Astrocyte of the cerebellum (primary cell): ENCODE measurements at places on chromosomes 13 and 19.

DNA sequence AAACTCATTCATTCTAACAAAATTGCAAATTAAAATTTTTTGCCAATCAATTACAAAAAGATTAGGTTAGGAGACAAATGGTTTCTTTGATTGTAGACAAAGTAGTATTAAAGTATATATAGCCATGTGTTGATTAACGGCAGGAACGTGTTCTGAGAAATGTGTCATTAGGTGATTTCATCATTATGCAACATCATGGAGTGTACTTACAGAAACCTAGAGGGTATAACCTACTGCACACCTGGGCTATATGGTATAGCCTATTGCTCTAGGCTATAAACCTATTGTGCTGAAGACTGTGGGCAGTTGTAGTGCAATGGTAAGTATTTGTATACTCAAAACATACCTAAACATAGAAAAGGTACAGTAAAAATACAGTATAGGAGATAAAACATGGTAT is 906.8 kb upstream of the SPRY2 start:
- DNase-seq: no peak

DNA sequence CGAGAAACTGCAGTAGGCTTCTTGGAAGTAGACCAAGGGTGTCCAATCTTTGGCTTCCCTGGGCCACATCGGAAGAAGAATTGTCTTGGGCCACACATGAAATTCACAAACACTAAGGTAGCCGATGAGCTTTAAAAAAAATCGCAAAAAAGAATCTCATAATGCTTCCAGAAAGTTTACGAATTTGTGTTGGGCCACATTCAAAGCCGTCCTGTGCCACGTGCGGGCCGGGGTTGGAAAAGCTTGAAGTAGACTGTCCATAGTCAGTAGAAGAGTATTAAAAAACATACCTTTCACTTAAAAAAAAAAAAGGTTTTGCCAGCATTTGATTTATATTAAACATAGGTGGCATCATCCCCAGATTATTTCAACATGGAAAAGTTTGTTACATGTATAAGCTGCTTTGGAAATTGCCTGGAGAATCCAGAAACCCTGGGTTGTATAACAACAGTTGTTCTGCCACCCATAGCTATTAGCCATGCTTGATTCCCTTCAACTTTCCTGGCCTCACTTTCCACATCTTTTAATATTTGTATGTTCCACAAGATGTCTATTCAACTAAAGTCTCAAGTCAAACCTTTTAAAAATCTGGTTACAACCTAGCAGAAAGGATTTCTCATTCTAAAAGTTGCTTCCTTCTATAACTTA is 1.0 kb downstream of the IFT88 start:
- DNase-seq: no peak

- no peak for DNase-seq
Measured at GRCh38 chr13:70666883-70667556, 558.8 kb upstream of the KLHL1 start.

- peak; percentile 26 for DNase-seq
Measured at GRCh38 chr13:39684531-39685137, 29.2 kb downstream of the COG6 start.

DNA sequence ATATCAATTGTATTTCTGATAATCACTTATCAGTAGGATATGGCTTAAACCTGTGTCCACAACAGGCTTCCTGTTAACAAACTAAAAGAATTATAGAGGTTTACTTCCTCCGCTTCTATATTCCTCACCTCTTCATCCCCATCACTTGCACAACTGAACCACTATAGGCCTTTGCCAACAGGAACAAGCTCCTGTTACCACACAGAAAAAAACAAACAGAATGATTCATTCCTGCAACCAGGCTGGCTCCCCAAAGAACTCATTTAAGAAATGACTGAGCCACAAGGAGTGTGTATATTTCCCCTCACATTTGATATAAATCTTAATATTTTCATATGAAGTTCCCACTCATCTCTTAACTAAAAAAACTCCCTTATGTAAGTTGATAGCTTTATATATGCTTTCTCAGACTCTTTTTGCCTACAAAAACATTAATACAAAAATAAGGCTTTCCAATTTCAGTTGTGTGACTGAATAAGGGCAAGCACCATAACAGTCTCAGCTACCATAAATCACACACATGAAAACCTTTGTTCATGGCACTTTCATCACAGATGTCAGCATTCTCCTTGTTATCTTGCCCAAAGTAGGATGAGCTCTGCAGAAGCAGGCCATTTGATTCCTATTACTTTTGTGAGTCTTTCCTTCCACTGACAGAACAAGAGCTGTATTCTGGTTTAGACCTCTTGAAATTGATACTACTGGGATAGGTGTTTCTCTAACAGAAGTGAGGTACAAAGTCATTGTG is 366.8 kb downstream of the SLITRK1 start:
- peak; percentile 34 for DNase-seq

DNA sequence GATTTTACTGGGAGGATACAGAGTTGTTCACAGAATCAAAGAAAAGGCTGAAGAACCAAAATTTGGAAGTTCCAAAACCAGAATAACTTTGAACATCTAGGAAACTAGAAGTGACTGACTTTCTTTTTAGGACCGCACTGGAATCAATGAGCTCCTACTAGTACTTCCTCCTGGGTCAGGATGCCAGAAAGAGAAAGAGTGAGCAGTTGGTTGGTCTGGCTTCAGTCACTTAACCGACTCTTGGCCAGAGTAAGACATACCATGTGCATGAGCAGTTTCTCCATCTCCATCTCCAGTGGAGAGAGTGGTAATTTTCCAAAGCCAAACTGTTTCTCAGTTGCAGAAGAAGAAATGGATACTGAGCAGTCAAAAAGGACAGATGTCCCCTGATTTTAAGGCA is 27.1 kb upstream of the MTUS2 start:
- peak; percentile 53 for DNase-seq

GRCh38 chr13:66345971-66346370 is 884.2 kb downstream of the PCDH9 start:
- no peak for DNase-seq

DNA sequence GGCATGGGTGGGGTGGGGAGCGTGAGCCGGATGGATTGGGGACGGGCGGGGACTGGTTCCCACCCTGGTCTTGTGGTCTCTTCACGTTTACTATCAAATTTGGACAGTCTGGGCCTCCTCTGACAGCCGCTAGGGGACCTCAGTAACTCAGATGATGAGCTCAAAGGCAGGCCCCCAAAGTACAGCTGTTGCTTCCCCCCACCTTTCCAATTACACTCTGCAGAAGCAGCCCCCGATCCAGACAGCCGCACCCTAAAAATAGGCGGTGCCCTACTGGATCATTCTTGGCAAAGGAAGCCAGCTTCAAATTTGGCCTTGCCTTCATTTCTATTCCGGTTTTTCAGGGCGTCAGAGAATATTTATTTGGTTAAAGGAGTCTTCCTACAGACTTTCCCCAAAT is 1.9 kb upstream of the FOXO1 start:
- DNase-seq: no peak

GRCh38 chr13:22080832-22081231 is 410.0 kb downstream of the FGF9 start:
- DNase-seq: no peak

DNA sequence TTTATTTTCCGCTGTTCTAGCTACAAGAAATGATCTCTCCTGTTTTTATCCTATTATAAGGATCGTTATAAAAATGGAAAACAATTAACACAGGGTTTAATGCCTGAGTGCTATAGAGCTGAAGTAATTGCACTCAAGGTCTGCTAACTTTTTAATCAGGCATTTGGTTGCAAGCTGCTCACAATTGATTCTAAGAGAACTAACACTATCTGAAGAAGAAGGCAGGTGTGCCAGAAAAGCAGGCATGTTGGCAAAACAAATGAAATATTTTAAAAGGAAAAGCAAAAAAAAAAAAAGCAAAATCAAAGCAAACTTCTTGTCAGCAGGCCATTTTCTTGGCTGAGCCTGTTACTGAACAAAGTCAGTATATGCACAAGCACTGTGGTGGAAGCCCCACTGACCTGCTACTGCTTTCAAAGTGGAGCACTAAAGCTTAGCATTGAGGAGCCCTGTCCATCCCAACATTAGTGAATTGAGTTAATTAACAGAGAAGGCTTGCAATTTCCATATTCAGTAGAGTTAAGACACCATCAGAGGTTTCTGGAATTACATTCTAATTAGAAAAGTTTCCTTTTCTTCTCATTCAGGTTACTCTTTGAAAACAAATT is 574.2 kb downstream of the PCDH9 start:
- DNase-seq: no peak

DNA sequence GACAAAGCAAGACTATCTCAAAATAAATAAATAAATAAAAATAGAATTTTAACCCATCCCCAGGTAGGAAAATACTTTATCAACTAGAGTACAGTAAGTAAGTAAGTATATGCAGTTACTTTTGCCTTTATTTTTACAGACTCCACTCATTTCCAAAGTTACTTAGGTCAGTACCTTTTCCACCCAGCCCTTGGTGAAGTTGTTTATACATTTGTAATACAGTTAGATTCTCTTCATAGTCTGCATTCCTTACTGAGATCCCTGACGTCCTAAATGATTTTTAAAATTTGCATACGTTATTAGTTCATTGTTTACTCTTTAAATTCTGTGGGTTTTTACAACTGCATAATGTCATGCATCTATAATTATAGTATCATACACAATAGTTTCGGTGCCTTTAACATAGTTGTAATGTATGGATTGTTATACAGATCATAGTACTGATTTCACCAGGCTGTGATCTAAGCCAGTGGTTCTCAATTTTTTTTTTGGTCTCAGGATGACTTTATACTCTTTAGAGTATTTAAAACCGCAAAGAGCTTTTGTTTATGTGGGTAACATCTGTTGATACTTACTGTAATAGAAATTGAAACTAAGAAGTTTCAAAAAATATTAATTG is 10.4 kb downstream of the SETDB2 start:
- DNase-seq: no peak

DNA sequence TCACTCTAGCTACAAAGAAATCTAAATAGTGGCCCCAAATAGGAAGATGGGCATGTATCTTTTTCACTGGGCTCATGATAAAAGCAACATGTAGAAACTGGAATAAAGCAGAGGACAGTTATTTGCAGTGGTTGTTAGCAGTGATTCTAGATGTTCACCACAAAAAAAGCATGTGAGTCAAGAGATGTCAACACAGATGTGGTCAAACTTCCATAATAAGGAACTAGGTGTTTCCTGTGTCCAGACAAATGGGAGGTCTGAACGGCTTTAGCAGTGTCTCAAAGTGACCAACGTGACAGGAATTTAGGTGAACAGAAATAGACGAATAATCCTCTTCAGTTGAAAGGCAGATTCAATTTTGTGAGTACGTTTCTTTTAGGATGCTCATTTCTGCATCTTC is 162.7 kb downstream of the TBC1D4 start:
- DNase-seq: no peak

DNA sequence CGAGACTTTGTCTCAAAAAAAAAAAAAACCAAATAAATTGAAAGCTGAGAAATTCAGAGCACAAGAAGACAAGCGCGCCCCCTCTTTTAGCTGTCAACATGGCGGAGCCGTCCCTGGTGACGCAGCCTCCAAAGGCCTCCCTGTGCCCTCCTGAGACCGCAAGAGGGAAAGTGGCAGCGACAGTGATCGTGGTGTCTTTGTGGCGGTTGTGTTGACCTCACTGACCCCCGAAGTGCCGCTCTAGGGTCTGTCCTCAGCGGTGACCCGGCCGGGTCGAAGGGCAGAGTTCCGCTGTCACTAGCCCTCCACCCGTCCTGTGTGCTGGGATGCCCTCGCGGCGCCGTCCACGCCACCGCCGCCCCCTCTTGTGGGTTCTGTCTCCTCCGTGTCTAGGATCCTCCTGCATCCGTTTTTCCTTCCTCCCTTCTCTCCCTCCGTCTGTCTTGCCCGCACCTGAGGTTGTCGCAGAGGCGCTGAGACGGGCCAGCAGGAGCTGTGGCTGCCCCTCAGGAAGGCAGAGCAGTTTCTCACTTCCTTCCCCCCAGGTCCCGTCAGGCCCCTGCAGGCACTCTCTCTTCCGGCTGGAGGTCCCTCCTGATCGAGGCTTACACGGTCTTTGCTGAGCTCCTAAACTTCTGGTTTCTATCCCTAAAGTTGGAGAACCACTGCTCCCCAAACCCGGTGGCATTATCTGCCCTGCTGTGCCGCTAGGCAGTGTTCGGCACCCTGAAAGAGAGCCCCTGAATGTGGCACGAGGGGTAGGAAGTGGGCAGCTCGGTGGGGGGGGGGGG is 7.2 kb downstream of the UHRF1 start:
- DNase-seq: no peak

DNA sequence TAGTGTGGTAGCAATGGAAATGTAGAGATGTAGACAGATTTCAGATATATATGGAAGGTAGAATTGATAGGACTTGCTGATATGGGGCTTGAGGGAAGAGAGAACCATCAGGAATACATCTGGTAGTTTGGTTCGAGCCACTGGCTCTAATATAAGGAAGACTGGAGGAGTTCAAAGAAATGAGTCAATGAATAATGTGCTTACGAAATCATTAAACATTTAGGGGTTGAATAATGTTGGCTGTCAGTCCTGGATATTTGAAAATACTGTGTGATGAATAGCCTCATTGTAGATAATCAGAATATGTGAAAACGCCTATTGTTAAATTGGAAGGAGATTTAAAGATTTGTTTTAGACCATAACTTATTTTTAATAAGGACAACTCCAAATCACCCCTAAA is 21.6 kb downstream of the SGCG start:
- DNase-seq: no peak

- DNase-seq: no peak
Measured at GRCh38 chr13:103757361-103757760, 691.1 kb upstream of the SLC10A2 start.

- peak; percentile 92 for DNase-seq
Measured at GRCh38 chr19:1020868-1021425, at the start of gene TMEM259. Gene TMEM259, minus strand, starts transcription at chr19:1021123. Its CDS starts 127 bp downstream, at chr19:1020996.

- no peak for DNase-seq
Measured at GRCh38 chr19:16892436-16892835, 3.6 kb downstream of the F2RL3 start.

DNA sequence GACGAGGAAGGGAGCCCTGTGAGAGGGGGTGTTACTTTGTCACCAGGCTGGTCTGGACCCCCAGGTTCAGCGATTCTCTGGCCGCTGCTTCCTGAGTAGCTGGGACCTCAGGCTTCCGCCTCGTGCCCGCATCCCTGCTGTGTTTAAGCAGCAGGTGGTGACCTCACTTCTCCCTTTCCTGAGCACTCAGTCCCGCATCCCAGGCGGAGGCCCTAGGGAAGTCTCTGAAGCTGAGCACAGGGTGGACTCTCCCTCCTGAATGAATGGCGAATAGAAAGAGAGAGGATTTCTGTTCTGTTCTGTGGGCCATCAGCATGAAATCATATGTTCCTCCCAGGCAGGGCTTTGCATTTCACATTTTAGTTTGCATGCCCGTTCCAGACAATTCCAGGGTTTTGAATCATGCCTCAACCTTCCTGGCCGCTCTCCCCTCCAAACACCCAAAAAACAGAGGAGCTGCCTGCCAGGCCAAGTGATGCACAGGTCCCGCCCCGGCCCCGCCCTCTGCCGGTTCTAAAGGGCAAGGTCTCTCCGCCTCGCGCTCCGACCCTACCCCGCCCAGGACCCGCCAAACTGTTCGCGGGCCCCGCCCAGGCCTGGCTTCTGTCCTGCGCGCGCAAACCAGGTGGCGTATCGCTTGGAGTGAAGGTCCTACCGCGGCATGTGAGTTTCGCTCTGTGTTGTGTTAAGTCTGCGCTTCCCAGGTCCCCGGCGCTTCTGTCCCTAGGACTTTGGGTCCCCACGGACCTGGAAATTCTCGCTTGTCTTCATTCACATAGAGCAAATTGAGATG is 35.1 kb upstream of the ZNF808 start:
- no peak for DNase-seq
